ENCODE measurements at places on chromosomes 4 and X. TPM values are rescaled to one million over a fixed set of nuclear protein-coding genes. Genes with fewer than 3 reads are reported as not detected.

Gene RTL3
- 0.16 TPM for total RNA-seq

Gene SPOCK3
- total RNA-seq = 0.22 TPM

Gene GABRB1
- not detected for total RNA-seq

Gene CSAG3
- total RNA-seq = not detected

Gene RHOXF1
- not detected for total RNA-seq

Gene DCTD
- total RNA-seq = 76.1 TPM

Gene PDCL2
- total RNA-seq = not detected

Gene MAGEA10
- total RNA-seq = not detected

Gene GLA
- total RNA-seq = 166 TPM

Gene SMIM31
- not detected for total RNA-seq

Gene AGTR2
- total RNA-seq = not detected

Gene ZIC3
- not detected for total RNA-seq

Gene LRP2BP
- 0.27 TPM for total RNA-seq

Gene PPEF1
- total RNA-seq = 1.5 TPM

Gene STEEP1
- total RNA-seq = 35.7 TPM

Gene NR3C2
- 0.02 TPM for total RNA-seq

Gene MTTP
- total RNA-seq = 0.02 TPM

Gene ANXA10
- 2.5 TPM for total RNA-seq

Gene CAPN6
- total RNA-seq = not detected

Gene TLR6
- 1.8 TPM for total RNA-seq

Gene MAPK10
- 0.29 TPM for total RNA-seq

Gene STARD8
- 1.6 TPM for total RNA-seq

Gene UGT2B11
- total RNA-seq = not detected

Gene SSX1
- total RNA-seq = not detected

Gene SSX2
- not detected for total RNA-seq

Gene GASK1B
- 0.44 TPM for total RNA-seq
